ENCODE measurements at places on chromosomes 11 and 22.

GRCh38 chr11:119919656-119920055, 190.7 kb upstream of the NECTIN1 start:
- no peak for DNase-seq

- DNase-seq: no peak
Measured at GRCh38 chr22:21876486-21877176, 9.2 kb upstream of the MAPK1 start.

DNA sequence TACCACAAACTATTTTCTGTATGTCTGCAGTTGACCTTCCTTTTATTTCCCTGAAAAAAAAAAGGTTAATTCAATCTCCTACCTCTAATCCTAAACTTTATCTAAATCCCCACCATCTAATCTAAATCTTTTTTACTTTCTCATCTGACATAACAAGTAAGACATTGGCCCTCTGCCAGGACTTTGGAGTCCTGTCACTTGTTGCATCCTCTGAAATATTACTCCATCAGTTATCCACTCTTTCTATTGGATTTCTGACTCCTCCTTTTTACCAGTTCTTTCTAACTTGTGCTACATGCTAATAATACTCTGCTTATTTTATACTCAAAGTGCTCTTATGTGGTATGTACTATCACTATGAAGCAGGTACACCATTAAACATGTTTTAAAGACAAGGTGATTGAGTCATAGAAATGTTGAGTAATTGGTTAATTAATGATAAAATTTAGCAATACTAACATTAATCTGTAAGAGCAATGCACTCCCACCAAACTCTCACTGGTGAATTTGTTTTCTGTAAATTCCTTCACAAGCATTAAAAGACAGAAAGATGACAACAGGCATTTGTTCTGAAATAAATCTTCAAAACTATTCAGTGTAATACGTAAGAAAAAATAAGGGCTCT, 914.2 kb upstream of the RAG2 start:
- DNase-seq: no peak

DNA sequence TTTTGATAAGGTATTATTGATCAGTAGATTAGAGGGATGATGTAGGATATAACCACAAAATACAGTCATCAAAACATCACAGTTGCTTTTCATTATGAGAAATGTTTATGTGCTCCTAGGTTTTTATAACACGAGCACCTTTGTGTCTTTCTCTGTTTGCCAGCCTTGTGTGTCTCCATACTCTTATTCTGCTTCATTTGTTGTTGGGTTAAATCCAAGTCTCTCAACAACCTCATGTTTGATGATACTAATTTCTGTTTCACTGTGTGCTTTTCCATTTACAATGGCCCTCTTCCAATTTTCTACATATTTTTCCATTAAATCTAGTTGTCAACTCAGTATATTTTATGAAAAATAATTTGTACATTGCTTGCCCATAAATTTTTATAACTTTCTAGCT, 107.7 kb upstream of the POU2AF2 start:
- no peak for DNase-seq

- DNase-seq: no peak
Measured at GRCh38 chr11:116862185-116862584, 24.8 kb upstream of the APOA1 start.
